ENCODE measurements at places on chromosomes 12 and 14.

DNA sequence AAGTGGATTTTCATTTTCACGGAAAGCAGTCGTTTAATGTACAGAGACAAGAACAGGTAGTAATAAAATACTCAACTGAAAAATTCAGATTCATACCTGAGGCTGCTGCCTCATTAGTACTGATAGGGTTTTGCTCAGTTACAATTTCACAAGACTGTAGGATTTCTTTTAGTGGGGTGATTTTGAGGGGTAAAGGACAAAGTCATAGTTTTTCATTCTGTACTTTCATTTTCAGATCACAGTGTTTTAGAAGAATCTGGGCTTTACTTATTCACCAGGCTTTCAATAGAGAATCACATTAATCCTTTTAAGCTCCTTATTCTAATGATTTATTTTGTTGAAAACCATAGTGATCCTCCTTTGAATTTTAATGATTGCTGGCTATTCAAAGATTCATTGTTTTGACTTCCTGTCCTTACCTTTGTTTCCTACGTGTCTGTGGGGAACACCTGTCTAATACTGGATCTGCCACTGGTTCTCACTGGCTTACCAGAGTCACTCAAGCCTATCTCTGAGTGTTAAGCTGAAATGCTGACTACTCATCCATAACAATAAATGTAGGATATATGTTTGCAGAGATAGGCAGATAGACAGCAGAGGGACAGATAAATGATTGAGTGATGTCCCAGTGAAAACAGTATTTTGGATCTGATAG, 243.8 kb upstream of the NPAS3 start:
- no peak for DNase-seq

GRCh38 chr12:51238037-51238509, 553 bp upstream of the DAZAP2 start:
- DNase-seq, result peak; percentile 21

GRCh38 chr12:127925971-127926370, 341.0 kb upstream of the TMEM132C start:
- DNase-seq, result no peak

GRCh38 chr12:49961111-49961922, at the start of gene AQP5:
Gene AQP5 (plus strand): TSS chr12:49961872. CDS start chr12:49962018, 146 bp downstream.
- DNase-seq, result no peak

DNA sequence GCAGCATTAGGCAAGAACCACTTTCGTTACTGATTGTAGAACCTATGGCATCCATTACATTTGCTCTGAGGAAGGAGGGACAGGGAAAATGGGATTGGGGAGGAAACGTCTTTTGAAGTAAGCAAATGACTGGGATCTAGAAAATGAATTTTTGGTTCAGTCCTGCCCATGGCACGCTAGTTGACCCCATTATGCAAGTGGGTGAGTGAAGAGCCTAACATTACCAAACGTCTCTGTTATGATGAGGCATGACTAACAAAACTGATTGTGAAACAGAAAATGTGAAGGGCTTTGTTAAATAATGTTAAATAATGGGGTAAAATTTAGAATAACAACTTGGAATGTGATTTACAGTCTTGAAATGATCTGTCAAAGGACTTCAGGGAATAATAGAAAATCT, 38.9 kb downstream of the CPSF2 start:
- no peak for DNase-seq

GRCh38 chr14:93946541-93947090, 19.5 kb downstream of the FAM181A start:
- DNase-seq, result no peak

GRCh38 chr12:52798003-52798670, 2.2 kb upstream of the KRT3 start:
- DNase-seq, result no peak

GRCh38 chr12:32688786-32689185, 9.7 kb downstream of the DNM1L start:
- DNase-seq, result no peak

DNA sequence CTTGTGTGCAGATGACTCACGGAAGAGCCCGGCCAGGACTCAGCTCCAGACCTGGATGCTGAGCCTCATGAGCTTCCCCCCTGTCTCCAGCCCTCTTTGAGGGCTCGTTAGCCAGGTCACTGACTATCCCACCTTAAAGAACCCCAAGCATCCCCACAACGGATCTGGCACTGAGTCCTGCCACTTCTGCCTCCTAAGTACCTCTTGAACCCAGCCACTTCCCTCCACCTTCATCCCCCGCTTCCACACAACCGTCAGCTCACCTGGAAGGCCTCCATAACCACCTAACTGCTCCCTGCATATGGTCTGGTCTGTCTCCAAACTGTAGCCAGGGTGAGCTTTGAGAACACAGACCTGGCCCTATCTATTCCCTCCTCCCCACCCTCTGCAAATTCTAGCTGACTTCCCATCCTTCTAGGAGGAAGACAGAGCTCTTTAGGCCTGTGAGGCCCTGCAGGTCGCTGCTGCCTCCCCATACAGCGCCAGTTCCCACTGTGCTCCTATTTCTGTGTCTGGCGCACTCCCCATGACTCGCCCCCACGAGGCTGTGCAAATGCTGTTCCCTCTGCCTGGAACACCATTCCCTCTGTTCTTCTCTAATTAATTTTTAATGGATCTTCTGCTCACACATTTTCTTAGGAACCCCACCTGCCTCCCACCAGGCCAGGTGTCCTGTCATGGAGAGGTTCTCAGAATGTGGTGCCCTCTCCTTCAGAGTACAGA, 2.9 kb upstream of the HSP90AA1 start:
- DNase-seq, result no peak

DNA sequence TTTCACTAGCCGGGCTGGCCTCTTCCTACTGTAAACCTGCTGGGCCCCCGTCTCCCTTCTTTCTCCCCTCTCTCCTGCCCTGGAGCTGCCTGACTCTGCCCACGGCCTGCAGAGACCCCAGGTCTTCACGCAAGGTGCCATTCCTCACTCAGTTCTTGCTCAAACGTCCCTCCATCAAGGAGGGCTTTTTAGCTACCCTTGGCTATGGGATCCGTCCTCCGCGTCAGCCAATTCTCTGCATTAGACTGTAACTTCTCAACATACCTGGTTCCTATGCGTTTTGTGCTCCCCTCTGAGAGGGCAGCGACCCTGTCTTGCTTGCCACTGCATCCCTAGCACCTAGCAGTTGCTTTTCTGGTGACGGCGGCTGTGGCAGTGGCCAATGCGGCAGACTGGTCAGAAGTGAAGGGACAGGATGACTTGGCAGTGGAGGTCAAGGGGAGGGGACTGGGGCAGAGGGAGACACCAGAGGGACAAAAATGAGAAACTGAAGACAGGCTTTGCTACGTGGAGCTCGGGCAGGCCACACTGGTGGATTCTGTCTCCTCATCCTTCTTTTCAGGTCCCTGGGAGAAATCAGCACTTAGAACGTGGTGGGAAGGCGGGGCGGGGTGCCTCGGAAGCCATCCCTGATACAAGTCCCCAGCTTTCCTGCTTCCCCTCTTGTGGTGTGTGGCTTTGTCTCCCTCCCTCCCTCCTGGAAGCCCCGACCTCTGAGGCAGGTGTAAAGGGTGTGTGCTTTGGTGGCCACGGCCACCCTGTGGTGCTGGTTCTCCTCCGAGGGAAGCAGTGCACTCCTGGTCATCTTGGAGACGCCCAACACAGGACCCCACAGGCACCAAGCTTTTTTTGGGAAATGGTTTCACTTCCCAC, 1.8 kb downstream of the B3GNT4 start:
- DNase-seq, result no peak

DNA sequence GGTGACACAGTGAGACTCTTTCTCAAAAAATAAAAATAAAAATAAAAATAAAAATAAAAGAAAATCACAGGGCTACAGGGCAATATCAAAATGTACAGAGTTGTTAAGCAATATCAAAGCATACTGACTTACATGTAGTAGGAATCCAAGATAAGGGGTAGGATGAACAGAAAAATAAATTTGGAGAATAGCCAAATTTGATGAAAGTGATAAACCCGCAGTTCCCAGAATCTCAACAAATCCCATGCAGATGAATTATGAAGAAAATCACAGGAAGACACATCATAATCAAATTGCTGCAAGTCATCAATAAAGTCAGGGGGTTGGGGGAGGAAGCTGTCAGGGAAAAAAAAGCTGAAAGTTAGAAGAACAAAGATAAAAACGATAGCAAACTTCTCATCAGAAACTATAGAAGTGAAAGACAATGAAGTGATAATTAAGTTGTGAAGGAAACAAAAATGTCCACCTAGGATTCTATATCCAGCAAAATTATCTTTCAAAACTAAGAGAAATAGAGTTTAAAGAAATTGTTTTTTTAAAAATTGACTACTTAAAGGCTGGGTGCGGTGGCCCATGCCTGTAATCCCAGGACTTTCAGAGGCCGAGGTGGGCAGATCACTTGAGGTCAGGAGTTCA, 15.4 kb downstream of the DDHD1 start:
- no peak for DNase-seq

GRCh38 chr14:20772650-20773049, 4.4 kb downstream of the EDDM3B start:
- no peak for DNase-seq

All from CD4-positive, alpha-beta T cell treated with Interleukin-6 at 100 ng/mL for 8 hours (primary cell).